ENCODE measurements at places on chromosomes 3 and 15.

DNA sequence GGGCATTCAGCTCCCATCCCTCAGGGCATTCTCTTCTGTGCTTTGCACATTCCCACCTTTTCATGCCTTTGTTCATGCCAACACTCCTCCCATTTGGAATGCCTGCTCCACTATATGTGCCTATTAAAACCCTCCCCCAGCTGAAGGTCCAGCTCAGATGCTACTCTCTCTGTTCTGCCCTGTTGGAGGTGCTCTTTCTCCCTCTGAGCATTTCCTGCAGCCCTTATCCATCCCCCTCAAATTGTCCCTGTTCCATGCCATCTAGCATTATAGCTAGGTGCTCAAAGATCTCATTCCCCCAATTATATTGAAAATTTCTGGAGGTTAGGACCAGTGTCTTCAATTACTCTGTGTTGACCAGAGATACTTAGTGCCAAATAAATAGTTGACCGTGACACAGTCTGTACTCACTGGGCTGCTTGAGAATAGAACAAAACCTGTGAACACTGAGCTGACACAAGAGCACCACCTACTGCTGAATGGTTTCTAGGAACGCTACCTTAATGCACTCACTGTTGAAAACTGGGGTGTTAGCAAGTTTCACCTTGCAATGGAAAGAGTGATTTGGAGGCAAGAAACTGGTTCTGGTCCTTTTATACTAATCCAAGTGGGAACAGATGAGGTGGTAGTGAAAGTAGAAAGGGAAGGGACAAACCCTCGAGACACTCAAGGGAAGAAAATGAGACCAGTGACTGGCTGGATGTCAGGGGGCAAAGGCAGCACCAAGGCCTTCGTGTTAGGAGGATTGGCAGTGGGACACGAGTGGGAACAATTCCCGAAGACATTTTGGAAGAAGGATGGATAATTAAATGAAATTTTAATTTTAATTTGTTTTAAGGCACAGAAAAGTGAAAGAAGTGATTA is 289.8 kb upstream of the ROPN1 start:
- DNase-seq = peak; percentile 51

DNA sequence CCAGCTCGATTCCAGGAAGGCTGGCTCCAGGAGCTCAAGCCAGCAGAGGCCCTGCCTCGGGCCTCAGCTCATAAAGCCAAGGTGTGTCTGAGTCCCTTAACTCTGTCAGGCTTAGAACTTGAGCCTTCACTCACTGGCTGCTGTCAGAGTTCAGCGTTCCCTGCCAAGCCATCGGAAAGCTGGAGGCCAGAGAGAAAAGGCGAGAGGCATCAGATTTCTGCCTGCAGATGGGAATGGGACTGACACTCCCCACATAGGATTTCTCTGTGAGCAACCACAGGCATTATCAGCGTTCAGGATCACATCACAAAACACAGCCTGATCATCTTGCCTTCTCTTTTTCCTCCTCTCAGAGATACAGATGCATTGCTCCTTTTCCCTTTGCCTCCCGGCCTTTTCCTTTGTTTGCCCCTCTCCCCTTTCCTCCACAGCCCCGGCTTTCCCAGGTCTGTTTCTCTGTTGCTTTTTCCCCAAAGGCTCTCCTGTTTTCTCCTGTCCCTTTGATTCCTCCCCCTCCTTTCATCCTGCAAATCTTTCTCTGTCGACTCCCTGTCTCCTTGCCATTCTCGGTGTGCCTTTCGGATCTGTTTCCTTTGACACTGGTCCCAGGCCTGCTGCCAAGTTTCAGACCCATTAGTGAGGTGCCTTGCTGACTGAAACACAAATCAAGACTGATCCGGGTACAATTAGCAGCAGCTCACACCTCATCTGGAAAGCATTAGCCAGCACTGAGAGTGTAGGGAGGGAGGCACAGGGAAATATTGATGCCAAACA is 44.5 kb upstream of the BOC start:
- no peak for DNase-seq

GRCh38 chr3:78972617-78973301 is 795.0 kb downstream of the ROBO1 start:
- DNase-seq = no peak

GRCh38 chr3:188949996-188950395 is 221.8 kb upstream of the TPRG1 start:
- no peak for DNase-seq

DNA sequence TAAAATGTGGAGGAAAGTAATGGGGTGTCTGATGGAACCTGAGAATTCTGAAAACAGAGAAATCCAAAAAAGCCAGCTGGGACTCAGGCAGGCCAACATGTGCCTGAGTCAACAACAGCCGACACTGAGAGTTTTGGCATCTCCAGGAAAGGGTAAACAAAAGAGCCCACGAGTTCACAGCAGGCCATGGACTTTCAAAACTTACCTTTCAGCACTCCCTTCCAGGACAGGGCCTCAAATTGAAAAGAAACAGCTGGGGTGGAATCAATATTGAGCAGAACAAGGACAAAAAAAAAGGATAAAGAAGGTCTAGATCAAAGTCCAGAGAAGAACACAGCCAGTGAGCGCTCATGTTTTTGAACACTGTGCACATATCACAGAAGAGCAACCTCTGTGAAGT is 735.4 kb upstream of the GRM7 start:
- DNase-seq = peak; percentile 61

DNA sequence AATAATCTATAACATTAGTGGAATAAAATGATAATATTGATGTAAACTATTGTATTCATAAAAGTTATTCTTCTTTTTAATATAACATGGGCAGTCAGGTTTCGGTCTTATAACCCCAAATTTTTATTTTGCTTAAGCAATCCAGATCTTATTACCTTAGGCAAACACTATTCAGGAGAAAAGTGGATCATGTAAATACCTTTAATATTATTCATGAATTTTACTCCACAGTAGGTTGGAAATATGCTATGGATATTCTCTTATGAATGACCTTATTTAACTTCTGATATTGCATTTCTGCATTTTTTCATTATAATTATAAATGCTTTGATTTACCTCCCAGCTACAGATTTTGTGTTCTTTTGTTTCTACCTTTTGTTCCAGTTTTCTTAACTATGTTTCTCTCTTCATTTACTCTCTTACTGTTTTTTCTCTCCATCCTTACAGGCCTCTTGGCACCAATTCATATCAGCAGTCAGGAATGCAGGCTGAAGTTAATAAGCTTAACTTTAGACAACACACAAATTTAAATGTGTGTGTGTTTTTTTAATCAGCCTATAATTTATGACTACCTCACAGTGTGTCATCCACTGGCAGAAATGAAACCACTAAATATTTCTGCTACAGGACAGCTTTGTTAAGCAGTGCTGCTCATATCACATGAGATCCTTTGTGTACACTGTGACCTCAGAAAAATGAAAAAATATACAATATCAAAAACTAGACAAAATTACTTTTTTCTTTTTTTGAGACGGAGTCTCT is 111.0 kb downstream of the NSUN3 start:
- DNase-seq = no peak

DNA sequence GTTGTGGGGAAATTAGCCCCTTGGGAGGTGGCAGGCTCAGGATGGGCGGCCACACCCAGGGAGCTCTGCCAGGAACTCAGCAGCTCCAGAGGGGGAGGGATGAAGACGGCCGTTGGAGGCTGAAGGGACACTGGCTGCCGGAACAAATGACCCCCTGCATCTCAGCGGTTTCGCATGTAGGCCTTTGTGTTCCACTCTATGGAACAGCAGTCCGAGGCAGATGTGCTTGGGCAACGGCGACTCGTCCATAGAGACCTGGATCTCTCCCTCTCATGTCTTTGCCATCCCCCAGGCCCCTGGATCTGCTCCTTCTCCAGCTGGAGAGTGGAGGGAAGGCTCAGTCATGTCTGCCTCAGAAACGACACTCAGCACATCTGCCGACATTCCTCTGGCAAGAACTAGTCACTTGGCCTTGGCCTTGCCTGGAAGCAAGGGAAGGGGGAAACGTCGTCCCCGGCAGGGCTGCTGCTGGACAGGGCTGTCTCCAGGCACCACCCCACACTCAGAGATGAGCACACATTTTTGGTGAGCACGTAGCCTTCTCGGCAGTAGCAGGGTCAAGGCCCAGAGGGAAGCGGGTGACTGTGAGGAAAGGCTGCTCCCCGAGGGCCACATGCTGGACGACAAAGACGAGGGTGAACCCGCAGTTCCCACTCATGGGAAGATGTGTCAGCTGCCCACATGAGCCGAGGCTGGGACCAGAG is 83.8 kb downstream of the ASB7 start:
- no peak for DNase-seq

GRCh38 chr3:174010907-174011306 is 613.4 kb downstream of the NLGN1 start:
- no peak for DNase-seq

Measured in T47D (cell line).